ENCODE measurements at places on chromosomes 1 and 21.

DNA sequence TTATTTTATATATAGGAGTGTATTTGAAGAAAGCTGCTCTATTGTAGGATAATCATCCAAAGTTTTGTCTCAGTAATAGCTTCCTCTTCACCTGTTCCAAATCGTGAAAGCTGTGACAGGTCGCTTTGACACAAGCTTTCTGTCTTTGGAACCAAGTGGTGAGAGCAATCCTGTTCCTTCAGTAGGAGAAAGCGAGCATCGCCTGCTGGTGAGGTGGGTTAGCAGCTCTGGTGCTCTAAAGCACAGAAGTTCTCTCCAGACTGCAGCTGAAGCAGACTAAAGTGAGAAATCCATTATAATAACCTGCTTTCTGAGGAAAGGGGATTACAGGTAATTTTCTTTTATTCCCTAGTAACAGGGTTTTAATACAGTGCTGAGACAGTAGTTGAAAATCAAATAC lies 803.8 kb downstream of the ADGRL2 start:
- DNase-seq, result no peak

GRCh38 chr1:219149953-219150352 lies 23.7 kb upstream of the LYPLAL1 start:
- DNase-seq, result no peak

GRCh38 chr1:30743584-30744059 lies 14.0 kb downstream of the LAPTM5 start:
- no peak for DNase-seq

GRCh38 chr1:117754061-117754969 lies 148.5 kb downstream of the TENT5C start:
- peak; percentile 30 for DNase-seq

GRCh38 chr1:111827946-111828345 lies 72.2 kb downstream of the DDX20 start:
- no peak for DNase-seq

DNA sequence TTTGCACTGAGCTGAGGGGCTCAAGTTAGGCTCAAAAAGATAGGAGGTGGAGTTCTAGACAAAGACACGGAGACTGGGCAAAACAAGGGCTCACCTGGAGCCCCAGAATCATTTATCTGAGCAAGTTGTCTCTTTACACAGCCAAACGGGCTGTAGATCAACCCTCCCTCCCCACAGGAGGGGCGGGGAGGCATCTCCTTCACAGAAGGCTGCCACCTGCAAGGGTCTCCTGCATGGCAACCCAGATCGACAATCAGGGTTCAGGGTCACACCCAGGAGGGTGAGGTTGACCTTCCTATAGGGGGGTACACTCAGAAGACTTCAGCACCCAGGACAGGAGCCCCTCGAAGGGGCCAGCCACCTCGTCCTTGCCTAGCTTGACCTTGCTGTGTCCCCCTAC lies 84.0 kb downstream of the CD247 start:
- no peak for DNase-seq

DNA sequence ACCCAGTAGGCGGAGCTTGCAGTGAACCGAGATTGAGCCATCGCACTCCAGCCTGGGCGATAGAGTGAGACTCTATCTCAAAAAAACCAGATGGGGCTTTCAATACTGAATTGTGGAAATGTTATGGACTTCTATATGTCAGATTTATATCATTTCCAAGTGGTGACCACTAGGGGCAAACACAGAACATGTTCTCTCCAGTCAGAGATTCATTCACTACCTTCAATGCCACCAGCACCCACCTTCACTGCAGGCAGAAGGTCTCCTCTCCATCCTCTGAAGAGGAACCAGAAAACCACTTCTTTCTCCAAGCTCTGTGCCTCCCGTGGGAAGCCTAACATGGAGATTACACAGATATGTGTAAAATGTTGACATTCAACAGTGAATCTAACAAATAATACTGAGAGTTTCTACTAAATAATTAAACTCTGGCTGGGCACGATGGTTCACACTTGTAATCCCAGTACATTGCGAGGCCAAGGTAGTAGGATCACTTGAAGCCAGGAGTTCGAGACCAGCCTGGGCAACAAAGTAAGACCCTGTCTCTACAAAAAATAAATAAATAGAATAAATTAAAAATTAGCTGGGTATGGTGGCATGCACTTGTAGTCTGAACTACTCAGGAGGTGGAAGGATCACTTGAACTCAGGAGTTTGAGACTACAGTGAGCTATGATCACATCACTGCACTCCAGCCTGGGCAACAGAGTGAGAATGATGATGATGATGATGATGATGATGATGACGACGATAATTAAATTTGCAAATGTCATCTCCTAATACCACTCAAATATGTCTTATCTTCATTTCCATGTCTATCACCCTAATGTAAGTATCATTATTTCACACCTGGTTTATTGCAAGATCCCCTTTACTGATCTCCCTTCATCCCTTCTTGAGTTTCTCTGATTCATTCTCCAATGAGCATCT lies 151.1 kb downstream of the ZNF281 start:
- no peak for DNase-seq

- no peak for DNase-seq
Observed at GRCh38 chr1:16294219-16295212, 57.5 kb upstream of the CPLANE2 start.

GRCh38 chr1:221768444-221769066 lies 26.7 kb upstream of the DUSP10 start:
- no peak for DNase-seq

GRCh38 chr21:45318146-45318555 lies 30.5 kb upstream of the POFUT2 start:
- DNase-seq, result no peak

- DNase-seq, result no peak
Observed at GRCh38 chr1:228765168-228765946, 30.1 kb downstream of the RHOU start.

- no peak for DNase-seq
Observed at GRCh38 chr21:34158866-34159835, 85.8 kb downstream of the MRPS6 start.

DNA sequence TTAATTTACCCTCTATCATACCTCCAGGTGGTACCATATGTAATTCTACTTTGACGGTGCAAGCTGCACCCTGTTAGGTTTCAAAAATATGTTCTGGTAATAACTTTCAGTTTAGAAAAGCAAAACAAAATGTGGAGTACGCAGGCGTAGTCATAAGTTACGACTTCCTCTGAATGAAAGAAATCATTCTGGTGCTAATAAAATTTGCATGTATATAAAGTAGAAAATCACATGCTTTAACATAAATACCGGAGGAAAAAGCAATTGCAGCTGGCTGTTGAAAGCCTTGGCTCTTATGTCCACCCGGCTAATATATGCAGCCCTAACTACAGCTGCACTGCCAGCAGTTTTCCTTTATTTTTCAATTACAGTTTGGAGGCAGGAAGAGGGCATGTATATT lies 65.2 kb upstream of the TMPRSS15 start:
- peak; percentile 4 for DNase-seq

DNA sequence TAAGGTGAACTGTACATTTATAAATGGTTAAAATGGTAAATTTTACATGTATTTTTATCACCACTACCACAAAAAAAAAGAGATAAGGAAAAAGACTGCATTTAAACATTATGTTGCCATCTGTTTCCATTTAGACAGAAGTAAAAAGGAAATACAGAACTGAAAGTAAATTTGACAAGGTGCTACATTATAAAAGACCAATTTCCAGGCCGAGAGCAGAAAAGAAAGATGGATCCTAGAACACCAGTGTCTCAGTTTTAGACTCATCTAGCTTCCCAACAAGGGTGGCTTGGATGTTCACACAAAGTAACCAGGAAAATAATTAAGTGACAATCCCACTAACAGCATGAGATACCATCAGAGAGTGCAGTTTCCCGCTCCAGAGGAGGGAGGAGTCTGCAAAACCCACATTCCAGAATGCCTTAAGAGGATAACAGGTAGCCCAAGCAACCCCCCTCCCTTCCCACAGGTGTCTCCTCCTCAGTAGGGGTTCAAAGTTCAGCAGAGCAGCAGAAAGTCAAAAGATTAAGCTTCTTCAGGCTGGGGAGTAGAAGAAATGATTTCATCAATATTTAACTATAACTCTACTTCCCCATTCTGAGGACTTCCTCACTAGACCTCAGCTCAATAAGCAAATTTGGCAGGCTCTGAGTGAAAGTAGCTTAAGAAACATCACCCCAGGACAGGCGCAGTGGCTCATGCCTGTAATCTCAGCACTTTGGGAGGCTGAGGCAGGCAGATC lies 11.8 kb downstream of the TPM3 start:
- no peak for DNase-seq

DNA sequence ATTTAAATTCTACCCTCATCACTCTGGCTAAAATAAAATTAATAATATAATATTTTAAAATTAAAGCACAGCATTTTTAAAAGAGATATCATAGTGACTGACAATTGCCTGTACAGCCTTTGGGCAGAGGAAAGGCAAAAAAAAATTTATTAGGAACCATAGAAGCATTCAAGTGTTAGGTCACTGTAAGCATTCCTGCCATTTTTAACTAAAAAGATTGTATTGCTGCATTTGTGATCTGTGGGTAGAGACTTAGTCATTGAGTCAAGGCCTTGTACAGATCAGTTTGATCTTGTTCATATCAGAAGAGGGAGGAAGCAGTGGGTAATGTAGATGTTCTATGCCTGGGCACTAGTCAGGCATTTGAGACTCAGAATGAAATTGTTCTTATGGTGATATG lies 109.9 kb downstream of the LYPLAL1 start:
- no peak for DNase-seq

GRCh38 chr1:237786066-237786719 lies 104.5 kb downstream of the ZP4 start:
- no peak for DNase-seq

GRCh38 chr1:245832771-245833527 lies 674.1 kb downstream of the SMYD3 start:
- DNase-seq, result no peak

GRCh38 chr1:90579212-90579802 lies 137.8 kb downstream of the BARHL2 start:
- peak; percentile 46 for DNase-seq

DNA sequence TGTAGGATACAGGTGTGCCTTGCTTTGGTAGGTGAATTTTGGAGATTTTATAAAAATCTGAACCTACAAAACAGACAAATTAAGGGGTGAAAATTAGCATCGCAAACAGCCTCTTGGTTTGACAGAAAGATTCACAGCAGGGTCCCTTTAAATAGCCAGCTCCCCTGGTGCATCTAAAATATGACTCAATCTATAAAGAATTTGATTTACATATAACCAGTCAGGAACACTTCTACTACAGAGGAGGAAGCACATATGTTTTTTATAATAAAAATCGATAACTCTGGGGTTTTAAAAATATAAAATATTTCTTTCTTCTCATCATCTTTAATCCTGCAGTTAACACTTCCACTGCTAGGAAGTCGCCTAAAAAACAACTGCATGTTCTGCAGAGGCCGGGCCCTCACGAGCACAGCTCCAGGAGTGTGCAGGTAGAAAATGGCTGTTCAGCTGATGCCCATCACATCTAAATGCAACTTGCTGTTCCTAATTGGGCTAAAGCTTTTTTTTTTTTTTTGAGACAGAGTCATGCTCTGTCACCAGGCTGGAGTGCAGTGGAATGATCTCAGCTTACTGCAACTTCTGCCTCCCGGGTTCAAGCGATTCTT lies 203.4 kb downstream of the HS2ST1 start:
- DNase-seq, result no peak

DNA sequence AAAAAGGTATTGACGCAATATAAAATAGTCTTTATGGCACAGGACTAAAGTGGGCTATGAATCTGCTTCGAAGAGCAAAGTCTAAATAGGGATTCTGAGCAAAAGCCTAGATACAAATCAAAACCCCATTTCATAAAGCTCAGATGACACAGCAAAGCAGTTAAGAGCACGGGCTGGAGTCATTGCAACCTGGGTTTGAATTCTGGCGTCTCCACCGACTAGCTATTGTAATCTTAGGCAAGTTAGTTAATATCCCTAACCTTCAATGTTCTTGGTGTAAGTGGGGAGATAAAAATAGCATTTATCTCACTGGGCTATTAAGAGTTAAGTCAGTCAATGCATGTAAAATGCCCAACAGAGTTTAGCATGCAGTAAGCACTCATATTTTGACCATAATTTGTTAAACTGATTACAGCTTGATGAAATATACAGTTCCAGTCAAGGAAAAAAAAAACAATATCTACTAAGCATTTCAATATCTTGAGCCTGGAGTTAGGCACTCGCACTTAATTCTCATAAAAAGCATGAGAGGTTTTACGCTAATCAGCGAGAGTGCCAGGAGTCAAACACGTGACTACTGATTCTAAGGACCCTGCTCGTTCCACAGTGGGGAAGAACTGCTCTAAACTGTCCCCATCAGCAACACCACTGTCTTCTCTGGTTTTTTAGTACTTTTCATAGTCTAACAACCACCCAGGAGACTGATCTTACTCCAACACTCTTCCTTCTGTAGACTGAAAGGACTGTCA lies 75.5 kb downstream of the JAK1 start:
- DNase-seq, result no peak

DNA sequence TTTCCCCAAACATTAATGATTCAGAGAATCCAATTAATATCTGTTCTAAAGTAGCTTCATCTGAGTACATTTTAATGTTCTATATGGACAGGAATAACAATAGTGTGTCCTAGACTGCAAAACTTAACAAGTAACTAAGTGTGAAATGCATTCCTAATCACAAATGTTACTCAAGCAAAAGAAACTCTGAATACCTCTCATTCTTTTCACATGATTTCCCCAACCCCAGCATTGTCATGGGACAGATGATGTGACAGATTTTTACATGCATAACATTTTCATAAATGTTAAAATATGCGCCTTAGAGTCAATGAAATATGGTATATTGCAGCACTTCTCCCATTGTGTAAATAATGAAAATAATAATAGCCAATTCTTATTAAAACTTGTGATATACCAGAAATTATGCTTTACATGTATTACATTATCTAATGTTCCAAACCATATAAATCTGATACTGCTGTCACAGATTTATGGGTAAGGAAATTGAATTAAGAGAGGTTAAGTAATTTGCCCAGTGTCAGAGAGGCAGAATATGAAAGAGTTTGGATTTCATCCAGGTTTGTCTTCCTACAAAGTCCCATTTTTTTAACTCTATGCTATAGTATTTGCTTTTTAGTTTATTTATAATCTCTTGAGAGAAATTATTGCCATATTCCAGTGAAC lies 269.4 kb downstream of the LRRC7 start:
- DNase-seq, result no peak

Measured in NCI-H748 treated with DMSO at 0.1 percent for 48 hours (cell line).